ENCODE measurements at places on chromosomes 2 and 18.

DNA sequence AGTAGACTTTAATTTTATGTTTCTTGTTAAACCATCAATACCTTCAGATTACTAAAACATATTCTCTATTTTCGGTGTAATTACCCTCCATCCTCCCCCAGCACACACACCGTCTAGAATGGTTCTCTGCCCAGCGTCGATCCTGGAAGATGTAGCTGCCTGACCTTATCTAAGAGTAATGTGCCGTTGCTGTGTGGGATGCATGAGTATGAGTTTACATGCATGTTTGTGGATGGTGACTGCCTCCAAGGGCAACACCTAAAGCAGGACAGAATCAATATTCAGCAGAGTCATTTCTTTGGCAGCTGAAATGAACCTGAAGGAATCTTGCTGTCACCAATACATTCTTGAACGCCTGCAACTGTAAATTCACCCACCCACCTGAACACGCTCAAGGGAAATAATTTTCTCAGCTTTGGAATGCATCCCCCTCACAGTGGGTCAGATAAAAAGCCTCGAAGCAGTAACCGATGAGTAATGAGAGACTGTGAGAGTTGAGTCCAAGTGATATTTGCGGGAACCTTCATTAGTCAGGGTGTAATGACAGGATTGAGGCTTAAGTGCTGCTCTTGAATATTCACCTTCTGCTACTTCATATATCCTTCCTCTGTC, 155.8 kb upstream of the RND3 start:
- no peak for DNase-seq

GRCh38 chr18:36441426-36442240, 144.1 kb downstream of the FHOD3 start:
- no peak for DNase-seq

DNA sequence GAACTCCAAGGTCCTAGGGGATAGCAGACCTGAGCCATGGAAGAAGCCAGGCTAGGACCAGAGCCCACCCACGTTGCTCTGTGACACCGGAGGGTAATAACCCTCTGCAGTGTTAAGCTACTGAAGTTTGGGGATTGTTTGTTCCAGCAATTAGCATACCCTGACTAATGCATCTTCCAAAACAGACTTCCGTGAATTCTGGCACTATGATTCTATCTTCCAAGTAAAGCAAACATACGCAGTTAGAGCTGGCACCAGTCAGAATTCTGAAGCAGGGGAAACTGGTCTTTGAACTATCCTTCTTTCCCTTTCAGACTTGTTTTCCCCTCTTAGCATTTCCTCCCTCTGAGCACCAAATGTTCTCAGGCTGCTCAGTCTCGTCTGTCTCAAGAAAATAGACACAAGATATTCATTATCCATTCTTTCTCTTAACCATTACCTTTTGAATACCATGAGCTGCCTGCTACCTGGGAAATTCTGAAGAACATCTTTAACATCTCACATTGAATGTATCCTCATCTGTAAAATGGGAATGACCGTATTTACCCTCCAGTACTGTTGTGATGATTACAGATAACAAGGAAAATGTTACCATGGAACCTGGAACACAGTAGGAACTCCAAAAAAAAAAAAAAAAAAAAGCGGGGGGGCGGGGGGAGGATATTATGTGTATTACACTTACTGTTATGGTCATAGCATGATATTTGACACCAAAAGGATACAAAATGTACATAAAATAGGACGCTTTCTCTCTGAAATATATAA, 108.2 kb downstream of the TCF4 start:
- DNase-seq, result no peak

- no peak for DNase-seq
These were observed 5.7 kb downstream of the CALCRL start for GRCh38 chr2:187442378-187442777.

- no peak for DNase-seq
These were observed 42.6 kb downstream of the MCFD2 start for GRCh38 chr2:46872902-46873603.

- peak; percentile 26 for DNase-seq
These were observed 99.7 kb downstream of the MEP1B start for GRCh38 chr18:32289483-32290075.

Measured in CD4-positive, alpha-beta T cell treated with Interleukin-12 subunit alpha and Interleukin-12 subunit beta, for 1 hour (primary cell).